ENCODE measurements at places on chromosomes 1 and 21.
A peak's percentile ranks its signal among the peaks of the same experiment; 100 is the strongest.

DNA sequence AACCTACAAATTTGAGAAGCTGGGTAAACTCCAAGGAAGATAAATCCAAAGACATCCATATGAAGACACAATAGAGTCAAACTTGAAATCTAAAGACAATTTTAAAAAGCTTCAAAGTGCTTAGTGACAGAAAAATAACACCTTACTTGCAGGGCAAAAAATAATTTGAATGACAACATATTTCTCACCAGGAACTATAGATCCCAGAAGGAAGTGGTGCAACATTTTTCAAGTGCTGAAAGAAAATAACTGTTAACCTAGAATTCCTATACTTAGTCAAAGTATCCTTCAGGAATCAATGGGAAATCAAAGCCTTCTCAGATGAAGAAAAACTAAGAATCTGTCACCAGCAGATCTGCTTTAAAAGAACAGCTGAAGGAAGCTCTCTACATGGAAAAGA, 184.4 kb downstream of the HLX start:
- DNase-seq = no peak

DNA sequence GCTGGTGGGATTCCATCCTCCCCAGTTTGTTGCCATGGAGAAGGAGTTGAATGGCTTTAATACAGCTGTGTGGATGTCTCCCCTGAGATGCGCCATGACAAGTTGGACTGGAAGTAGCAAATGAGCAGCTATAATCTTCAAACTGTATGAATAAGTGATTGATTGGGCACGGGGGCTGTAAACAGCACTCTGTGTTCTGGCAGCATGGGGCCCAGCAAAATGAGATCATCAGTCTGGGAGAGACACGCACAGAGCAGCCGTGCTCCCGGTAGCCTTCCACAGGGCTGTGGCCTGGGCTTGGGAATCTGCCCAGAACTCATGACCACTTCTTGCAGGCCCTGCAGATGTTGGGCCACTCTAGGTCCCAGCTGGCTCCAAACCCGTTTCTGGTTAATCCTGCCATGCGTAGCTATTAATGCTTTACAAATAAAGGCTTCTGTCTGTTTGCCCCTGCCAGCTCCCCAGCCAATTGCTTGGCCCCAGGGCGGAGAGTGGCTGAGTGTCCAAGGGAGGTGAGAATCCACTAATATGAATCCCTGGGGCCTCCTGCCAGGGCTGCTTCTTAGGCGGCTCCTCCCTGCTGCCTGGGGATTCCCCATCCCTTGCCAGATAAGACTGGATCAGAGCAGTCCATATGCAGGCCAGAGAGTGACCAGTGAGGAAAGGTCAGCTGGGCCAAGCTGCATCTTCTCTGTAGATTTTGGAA, 642.9 kb downstream of the AJAP1 start:
- DNase-seq = no peak

DNA sequence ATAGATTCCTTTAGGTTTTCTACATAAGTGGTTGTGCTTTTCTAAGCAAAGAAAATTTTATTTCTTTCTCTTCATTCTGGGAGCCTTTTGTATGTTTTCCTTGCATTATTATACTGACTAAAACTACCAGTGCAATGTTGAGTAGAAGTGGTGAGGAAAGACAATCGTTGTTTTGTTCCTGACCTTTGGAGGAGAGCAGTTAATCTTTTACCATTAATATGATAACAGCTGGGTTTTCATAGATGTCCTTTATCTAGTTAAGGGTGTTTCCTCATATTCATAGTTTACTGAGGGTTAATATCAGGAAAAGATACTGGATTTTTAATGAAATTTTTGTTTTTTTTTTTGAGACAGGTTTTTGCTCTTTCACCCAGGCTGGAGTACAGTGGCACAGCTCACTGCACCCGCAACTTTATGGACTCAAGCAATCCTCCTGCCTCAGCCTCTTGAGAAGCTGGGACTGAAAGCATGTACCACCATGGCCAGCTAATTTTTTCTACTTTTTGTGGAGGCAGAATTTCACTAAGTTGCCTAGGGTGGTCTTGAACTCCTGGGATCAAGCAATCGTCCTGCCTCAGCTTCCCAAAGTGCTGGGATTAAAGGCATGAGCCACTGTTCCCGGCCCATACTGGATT, 9.0 kb upstream of the KCTD3 start:
- no peak for DNase-seq

- DNase-seq = no peak
These were observed 30.3 kb downstream of the VN1R5 start for GRCh38 chr1:247286134-247286670.

- DNase-seq = no peak
These were observed 41.0 kb upstream of the IGSF21 start for GRCh38 chr1:18066576-18066975.

DNA sequence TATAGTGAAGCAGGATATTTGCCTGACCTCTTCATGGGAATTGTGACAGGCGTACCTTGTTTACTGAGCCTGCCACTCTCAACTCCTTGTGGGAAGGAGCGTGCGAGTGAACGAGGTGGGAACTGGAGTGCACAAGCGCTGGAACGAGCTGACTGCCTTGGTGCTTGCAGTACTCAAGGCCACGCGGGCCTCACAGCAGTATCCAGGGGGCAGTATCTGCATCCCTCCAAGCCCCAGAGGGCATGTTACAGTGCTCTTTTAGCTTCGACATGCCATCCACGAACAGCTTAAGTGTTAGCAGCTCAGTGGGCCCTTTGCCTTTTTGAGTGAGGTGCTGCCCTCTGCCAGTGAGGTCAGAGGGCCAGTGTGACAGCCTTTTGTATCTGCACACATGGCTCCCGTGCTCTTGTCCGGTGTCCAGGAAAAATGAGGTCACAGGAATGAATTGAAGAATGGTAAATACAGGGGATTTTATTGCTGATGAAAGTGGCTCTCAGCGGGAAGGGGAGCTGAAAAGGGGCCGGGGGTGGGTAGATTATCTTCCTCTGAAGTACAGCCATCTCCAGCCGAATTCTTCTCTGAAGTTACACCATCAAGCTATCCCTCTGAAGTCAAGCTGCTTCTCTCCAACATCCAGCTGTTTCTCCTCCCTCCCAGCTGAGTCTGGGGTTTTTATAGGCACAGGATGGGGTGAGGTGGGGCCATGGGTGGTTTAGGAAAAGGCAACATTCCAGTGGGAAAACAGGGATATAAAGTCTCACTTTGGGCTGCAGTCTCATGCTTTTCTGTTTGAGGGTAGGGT, 69.3 kb downstream of the EPB41 start:
- no peak for DNase-seq

- DNase-seq = no peak
These were observed 30.3 kb upstream of the CLIC4 start for GRCh38 chr1:24714859-24715520.

GRCh38 chr1:153932156-153933131, 9.7 kb upstream of the GATAD2B start:
- DNase-seq = no peak

DNA sequence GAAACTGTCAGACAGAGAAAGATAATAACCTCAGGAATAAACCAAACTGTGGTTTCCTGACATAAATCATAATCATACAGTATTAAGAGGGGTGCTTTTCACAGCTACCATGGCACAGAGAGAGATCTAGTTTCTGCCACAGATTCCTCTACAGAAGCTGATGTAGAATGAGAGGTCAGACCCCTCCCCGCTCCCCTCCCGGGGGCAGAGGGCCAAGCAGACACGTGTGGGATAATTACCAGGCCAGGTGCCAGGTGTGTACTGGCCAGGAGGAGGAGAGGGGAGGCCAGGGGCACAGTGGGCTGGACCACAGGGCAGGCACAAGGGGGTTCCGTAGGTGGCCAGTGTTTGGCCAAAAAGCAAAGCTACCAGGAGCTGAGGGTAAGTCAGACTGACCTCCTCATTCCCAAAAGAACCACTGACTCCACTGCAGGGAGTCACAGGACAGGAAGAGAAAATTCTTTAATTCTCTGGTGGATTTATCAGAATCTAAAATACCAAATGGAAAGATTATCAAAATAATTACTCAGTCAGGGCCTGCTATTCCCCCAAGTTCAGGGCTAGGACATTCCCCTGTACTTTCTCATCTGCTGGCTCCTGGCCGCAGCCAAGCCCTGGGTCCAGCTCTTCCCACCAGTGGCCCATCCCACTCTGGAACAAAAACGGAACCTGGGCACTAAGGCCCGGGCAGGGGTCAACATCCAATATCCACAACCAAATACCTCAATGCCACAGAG, 30.0 kb downstream of the C2CD2 start:
- no peak for DNase-seq

GRCh38 chr1:112359961-112360767, 35.9 kb upstream of the CTTNBP2NL start:
- peak; percentile 79 for DNase-seq

DNA sequence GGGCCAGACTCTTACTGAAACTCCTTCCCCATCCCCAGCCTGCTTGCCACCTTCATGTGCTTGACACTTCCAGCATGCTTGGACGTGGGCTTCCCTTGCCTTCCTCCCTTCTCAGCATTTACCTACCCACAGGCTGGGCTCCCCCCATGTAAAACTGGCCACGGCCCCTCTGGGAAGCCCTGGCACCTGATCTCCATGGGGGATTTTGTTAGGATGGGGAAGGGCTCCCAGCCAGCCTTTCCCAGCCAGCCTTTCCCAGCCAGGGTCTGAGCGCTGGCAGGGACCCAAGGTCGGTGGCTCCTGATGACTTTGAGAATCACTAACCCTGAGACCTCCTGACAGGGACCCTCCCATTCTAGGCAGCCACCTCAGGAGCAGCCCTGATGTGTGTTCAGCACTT, 6.7 kb downstream of the ALX3 start:
- no peak for DNase-seq

GRCh38 chr21:39529026-39529425, 77.3 kb downstream of the SH3BGR start:
- no peak for DNase-seq

Measured in fibroblast of the conjunctiva (primary cell).